ENCODE measurements at places on chromosomes 2 and 18. TPM values are rescaled to one million over a fixed set of nuclear protein-coding genes. Genes with fewer than 3 reads are reported as not detected.

GRCh38 chr2:19886261-19886660, 15.5 kb downstream of the TTC32 start:
- no peak for DNase-seq

GRCh38 chr2:224104668-224105386, 65.7 kb upstream of the SERPINE2 start:
- DNase-seq, result no peak

DNA sequence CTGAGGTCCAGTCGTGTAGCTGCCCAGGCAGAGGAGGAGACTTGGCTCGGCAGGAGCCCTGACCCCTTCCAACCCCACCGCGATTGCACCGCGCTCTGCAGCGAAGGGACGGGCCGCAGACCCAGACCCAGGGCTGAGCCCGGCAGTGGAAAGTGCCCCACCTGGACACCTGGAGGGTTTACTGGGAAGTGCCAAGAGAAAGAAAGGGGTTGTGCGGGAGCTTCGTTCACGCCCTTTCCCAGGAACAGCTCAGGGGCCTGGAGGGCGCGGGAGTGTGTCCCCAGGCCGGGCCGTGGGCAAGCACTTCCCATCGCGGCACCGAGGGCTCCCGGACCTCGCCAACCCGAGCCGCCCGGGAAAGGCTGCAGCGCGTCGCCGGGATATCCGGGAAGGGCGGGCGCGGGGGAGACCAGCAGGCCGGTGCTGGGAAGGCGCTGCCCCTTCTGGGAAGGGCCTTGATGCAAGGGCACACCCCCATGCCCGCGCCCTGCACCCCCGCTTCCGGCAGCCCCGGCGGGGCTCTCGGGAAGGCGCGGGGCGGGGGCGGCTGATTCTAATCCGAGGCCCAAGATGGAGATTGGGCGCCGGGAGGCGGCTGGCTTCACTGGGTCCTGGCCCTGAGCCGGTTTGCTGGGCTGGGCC, 36.1 kb upstream of the MRPL33 start:
- peak; percentile 59 for DNase-seq

DNA sequence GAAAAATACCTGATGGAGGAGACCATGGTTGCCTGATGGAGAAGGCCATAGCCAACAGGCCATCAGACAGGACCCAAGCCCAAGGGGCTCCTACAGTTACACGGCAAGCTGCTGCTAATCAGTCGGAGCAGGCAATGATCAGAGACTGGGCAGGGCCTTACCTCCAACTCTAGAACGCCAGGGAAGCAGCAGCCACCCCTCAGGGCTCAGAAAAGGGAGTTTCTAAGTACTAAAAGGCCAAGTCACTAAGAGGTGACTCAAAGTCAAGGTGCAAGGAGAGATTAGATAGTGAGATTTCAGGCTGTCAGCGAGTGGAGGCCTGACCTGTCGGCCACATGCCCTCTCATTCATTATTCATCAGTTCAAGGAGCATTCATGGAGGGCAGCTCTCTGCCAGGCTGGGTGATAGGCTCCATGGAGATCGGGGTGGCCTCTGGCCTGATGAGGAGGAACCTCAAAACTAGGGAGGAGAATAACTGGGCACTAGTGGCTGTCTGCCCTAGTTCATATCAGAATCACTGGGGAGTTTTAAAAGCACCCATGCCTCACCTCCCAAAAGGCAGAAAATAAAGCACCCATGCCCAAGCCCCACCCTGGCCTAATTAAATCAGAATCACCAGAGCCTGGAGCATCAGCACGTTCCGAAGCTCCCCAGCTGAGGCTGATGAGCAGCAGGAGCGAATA, 3.6 kb downstream of the VIL1 start:
- DNase-seq, result no peak

GRCh38 chr2:170862286-170862902, 45.7 kb downstream of the GAD1 start:
- DNase-seq, result no peak

ALPI gene
- total RNA-seq, result not detected

- DNase-seq, result no peak
Measured at GRCh38 chr18:22349317-22349898, 68.3 kb downstream of the CTAGE1 start.

MEP1B gene
- total RNA-seq, result 0.54 TPM

DNA sequence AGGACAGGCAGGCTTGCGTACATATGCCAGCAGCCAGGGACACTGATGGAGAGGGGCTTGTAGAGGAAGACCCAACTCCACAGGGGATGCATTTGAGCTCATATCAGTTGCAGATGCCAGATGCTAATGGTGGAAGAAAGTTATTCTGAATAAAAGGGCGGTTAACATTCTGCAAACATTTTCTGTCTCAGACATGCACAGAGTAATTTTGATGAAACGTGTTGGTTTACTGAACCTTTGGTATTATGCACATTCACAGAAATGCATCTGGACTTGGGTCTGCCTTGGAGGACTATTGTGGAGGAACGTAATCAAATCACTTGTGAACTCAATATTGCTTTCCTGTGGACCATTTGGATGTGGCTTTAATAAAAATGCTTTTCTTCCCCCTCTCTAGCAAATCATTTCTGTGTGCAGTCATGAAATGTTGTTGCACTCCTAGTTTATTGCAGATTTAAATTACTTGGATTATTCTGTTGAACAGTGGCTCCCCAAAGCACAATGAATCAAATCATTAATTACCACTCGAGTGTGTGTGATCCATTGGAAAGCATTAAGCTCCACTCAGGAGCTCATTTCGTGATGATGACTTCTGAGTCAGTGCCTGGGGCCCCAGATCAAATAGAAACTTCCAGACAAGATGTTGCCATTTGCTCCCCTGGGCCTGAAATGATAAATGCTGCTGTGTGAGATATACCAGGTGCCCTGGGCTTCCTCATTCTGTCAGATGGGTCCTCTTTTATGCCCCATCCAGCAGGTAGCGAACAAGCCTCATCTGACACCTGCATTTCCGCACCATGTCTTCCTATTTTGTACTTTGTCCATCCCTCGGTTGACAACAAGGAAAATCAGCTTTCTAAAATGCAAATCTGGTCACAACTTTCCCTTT, 697.0 kb upstream of the HS6ST1 start:
- no peak for DNase-seq

POTEI gene
- total RNA-seq, result 0.27 TPM

STON1 gene
- 11.4 TPM for total RNA-seq

Data from cerebellum (tissue), 4 donors.